Stimulated activated naive CD4-positive, alpha-beta T cell treated with Interleukin-2 at 50 U/mL for 16 hours (primary cell): ENCODE measurements at places on chromosomes 5 and 9.

GRCh38 chr5:61328791-61329549 lies 3.1 kb upstream of the ZSWIM6 start:
- no peak for DNase-seq

GRCh38 chr9:125995706-125996105 lies 248.5 kb downstream of the PBX3 start:
- DNase-seq: no peak

GRCh38 chr5:155532621-155533311 lies 519.2 kb downstream of the KIF4B start:
- no peak for DNase-seq

GRCh38 chr9:96294159-96294545 lies 7.8 kb downstream of the HSD17B3 start:
- DNase-seq: no peak

GRCh38 chr9:34992376-34992951 lies 2.9 kb downstream of the DNAJB5 start:
- peak; percentile 76 for DNase-seq

DNA sequence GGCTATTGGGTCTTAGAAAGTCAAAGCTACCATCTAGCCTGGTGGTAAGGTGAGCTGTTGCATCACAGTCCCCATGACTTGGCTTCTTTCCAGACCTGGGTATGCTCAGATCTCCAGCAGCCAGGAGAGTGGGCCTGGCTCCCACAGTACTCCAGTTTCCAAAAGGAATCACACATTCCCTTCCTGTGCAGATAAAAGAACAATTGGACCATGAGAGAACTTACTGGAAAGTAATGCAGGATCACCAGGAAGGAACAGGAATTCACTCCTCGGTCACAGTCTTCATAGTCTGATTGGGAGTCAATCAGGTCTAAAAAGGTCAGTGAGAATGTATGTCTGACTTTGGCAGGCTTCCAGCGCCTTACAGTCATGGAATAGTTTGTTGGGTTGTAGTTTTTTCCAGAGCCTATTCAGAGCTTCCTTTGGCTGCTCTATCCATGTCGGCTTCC lies 47.8 kb upstream of the CD180 start:
- no peak for DNase-seq

DNA sequence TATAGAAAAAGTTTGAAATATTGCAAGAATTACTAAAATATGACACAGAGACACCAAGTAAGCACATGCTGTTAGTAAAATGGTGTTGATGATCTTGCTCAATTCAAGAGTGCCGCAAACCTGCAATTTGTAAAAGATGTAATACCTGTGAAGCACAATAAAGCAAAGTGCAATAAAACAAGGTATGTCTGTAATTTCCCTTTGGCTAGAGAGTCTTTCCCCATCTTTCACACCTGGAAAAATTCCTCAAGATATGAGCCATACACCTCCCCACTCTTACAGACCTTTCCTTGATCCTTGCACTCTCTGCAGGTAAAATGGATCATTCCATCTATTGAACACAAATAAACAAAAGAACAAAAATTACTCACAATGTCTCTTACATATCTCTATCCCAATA lies 597.8 kb downstream of the EFNA5 start:
- no peak for DNase-seq

GRCh38 chr9:133950192-133950591 lies 41.9 kb downstream of the VAV2 start:
- no peak for DNase-seq

DNA sequence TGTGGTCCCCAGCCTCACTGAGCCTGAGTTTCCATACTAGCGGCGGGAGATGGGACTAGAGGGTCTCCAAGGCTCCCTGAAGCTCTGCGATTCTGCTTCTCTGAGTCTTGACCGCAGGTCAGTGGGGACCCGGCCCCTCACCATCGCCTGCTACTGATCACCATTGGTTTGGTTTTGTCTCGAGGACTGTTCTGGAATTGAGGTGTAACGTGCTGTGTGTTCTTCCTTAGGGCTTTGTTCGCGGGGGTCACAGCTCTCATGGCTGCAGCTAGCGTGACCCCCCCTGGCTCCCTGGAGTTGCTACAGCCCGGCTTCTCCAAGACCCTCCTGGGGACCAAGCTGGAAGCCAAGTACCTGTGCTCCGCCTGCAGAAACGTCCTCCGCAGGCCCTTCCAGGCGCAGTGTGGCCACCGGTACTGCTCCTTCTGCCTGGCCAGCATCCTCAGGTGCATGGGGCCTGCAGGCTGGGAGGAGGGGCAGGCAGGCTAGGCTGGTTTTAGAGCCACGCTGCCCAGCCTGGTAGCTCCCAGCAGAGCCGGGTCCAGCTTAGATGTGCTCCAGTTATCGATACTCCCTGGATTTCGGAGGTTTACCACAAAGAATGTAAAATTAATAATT lies 12.3 kb downstream of the TRAF2 start:
- no peak for DNase-seq

- no peak for DNase-seq
These were observed 70.1 kb upstream of the FSTL4 start for GRCh38 chr5:133682451-133682850.

- DNase-seq: no peak
These were observed 153.6 kb downstream of the GLIS3 start for GRCh38 chr9:4146293-4146692.

- no peak for DNase-seq
These were observed 1248.1 kb upstream of the CDH18 start for GRCh38 chr5:21236104-21236503.

DNA sequence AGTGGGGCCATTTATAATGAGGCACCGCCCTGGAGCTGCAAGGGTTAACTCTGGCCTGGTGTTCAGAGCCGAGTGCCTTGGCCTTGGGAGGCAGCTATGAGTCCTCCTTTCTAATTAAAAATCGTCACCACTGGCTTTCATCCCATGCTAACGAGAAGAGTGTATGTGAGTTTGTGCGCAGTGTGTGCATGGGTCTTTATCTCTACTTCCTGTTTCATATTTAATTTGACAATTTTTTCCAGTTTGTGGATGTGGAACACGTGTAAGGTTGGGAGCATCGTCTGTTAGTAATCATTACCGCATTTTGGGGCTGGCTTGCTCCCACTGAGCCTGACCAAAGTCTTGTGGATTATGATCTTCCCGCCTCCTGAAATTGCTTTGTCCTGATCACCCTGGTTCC lies 76.4 kb downstream of the NDFIP1 start:
- no peak for DNase-seq

- DNase-seq: no peak
These were observed 10.4 kb downstream of the ZNF189 start for GRCh38 chr9:101409079-101409477.

DNA sequence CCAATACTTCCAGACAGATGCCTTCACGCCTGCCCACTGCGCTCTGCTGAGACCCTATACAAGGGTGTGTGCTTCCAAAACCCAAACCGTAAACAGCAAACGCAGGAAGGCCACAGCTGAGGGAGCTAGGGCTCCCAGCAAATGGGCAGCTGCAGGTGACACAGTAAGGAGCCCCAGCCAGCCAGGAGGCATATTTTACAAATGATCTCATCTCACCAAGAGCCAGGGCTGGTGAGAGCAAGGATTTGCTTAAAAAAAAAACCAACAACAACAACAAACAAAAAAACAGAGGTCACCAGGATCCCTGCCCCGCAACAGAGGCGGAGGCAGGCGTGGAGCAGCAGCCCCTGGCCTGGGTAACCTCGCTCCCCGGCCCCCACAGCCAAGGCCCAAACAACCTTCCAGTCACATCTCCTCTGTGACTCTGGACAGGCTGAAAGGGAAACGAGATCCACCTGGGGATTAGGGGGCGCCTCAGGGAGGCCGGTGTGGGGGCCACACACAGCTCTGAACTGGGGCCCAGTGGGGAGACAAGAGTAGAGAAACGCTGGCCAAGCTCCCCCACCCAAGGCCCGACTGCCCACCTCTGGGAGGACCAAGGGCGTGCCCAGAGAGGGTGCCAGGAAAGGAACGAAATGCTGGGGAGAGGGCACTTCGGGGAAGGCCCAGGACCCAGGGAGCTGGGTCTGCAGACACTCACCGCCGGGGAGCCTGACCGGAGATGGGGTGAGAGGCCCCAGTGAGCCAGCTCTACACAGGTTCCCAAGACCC lies 3.3 kb downstream of the NACC2 start:
- DNase-seq: no peak

- DNase-seq: peak; percentile 86
These were observed 42.8 kb upstream of the STXBP1 start for GRCh38 chr9:127568971-127569885.

- no peak for DNase-seq
These were observed 293.4 kb upstream of the PTGER4 start for GRCh38 chr5:40386289-40386688.

DNA sequence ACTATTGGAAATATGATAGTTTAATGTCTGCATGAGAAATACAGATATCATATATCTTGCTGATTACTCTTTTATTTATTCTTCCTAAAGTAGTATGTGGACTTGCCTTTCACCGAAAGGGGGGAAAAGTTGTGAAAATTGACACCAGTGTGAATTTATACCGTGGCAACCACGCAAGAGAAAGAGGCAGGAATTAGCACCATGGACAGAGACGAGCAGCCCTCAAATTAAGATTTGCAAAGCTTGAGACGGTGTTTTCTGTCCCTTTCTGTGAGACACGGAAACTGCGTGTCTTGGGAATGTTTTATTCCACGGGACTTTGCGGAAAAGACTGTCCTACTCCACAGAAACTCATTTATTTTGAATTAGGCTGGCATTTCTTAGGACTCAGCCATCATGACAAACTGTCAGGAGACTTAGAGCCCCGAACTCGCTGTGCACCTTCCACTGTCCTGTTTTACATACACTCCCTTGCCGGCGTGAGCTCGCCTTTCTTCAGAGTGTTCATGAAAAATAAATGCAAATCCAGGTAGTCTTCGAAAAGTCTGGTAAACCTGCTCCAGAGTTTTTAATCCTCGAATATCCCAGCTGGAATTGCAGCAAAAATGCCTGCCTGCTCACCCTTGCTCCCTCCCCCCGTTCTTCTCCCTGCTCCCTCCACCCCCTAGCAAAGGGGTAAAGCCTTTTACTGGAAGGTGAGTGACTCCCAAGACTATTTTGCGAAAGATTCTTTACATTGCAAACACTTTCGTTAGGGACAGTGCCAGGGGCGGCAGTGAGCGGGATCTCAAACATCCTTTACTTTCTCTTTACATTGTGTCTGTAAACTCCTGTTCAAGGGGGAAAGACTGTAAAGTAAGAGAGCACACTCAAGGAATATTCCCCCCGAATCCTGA lies 3.8 kb upstream of the ELAVL2 start:
- no peak for DNase-seq

DNA sequence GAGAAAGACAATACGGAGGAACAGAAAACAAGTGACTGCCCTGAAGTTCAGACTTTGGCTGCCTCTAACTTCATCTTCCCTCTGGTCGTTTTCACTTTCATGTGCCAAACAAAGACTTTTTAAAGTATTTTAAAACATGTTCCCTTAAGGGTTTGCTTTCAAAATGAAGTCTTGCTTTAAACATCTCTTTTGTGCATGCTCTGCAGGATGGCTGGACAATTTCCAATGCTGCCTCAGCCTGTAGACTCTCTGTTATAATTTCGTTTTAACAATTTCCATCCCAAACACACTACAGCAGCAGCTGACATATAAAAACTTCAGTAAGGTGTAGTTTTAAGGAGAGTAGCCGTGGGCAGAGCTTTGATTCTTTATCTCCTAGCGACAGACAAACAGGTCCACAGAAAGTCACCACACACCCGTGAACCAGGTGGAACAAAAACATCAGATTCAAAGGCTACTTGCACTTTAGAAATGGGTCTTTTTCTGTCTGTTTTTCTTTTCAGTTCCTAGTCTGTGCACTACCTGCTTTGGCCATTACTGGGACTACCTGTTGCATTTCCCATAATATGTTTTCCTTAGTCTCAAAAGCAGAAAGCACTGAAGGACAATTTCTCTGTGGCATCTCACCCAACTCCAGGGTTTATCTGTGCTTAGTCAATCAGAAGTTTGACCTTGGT lies 308.9 kb downstream of the DTWD2 start:
- DNase-seq: no peak

DNA sequence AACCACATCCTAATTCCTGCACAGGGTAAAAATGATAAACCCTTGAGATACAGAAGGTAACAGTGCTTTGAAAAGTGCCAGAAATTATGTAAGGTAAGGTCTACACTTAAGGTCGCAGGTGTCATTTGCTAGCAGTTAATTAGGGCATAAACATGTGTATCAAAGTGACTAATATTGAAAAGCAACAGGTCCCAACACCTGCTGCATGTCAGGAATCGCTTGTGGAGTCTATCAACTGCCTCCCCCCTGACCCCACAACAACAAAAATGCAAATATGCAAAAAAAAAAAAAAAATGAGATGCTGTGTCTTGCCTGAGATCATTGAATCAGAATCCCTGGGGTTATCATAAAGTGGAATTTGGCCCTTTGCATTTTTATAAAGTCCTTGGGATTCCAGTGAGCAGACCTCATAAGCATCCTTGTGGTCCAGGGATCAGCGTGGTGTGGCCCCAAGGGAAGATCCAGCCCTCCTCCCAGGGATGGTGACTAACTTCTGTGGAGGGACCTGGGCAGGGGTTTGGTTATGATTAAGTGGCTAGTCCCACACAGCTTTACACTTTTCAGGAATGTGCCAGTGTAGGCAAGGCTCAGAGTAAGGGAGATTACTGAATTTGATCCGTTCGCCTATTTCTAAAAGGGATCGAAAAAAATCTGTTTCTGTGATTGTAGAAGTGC lies 92.5 kb upstream of the TNFSF8 start:
- DNase-seq: no peak

DNA sequence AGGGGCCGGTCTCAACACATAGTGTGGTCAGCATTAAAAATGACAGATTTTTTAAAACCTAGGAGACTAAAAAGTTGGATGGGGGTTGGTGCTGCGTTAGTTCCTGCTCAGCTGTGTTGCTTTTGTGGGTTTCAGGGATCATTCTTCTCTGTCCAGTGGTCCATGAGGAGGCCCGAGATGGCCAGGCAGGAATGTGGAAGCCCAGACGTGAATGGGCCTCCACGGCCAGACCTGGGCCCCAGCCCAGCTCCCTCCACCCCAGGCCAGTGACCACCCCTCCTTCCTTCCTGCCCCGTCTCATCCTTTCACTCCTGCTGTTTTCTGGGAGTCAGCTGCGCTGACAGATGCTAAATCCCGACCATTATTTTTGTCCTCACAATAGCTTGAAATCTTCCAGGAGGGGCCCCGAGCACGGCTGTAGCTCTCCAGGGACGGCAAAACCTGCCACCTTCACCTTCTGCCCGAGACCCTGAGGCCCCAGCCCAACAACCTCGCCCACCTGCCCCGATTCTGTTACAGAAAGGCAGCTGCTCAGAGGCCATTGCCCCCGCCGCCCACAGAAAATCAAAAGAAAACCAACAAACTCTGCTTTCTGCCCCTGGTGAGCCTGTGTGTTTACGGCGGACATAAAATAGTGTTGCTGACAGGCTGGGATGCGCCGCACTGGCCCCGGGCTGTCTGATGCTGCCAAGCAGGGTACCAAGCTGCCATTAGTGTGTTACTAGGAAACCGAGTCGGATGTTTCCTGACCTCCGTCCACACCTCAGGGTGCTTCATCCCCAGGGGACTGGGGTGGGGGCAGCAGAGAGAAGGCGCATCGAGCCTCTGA lies 83.7 kb upstream of the SARDH start:
- DNase-seq: no peak

GRCh38 chr5:80865551-80865950 lies 94.6 kb upstream of the RASGRF2 start:
- no peak for DNase-seq
